Heart left ventricle (tissue), 16 donors: ENCODE measurements at places on chromosomes 5 and 9. TPM values are rescaled to one million over a fixed set of nuclear protein-coding genes. Genes with fewer than 3 reads are reported as not detected.

Gene TRIM7
- 3.6 TPM for polyA plus RNA-seq

Gene GLDC
- polyA plus RNA-seq: not detected

Gene TMEM252
- polyA plus RNA-seq: not detected

- peak; percentile 50 for DNase-seq
Measured at GRCh38 chr9:133492061-133493021, 13.4 kb upstream of the SLC2A6 start.

DNA sequence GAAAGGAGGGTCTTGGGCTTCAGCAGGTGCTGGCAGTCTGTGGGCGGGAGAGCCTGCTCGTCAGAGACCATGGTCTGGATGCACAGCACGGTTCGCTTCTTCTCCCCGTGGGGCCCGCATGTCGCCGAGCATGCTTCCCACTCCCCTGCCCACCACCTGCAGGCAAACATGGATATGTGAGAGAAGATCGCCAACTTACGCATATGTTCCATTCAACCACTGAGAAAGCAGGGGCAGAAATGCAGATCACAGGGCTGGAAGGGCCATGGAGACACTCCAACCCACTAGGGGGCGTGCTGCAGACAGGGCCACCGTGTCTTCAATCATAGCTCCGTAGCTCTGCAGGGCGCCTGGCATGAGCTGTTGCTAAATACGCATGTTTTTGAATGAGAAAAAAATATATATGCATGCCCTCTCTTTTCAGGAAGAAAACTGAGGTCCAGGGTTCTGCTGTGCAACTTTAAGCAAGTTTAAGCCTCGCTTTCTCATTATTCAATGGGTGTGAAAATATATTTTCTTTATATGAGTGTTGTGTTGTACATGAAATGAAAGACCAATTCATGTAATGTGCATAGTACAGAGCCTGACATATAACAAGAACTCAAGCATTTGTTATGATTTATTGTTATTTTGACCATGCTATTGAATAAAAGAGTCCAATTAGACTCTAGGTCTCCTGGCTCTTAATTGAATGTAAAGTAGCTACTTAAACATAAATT is 148.0 kb downstream of the TARS1 start:
- no peak for DNase-seq

- DNase-seq: no peak
Measured at GRCh38 chr9:136969150-136969549, 8.2 kb upstream of the PTGDS start.

GRCh38 chr5:1875281-1875842 is 7.4 kb downstream of the IRX4 start:
- DNase-seq: no peak

DNA sequence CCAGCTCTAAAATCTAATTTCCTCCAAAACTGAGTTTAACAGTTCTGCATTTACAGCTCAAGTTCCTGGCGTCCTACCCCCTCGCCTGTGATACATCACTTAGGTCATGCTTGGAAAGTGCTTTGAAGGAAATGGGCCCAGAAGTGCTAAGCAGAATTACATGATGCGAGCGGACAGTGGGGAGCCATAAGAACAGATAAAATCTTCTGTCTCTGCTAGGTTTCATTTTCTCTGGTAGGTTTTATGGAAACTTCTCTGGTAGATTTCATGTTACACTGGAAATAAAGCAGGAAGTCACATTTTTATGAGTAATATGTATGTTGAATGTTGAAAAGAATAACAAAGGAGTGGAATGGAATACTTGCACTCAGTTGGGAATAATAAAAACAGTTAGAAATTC is 138.3 kb downstream of the ZDHHC21 start:
- DNase-seq: no peak

GRCh38 chr9:88355166-88355565 is 33.1 kb upstream of the SPIN1 start:
- no peak for DNase-seq

GRCh38 chr5:1111727-1112289 is at the start of gene SLC12A7:
TSS of gene SLC12A7 (minus strand) at chr5:1112063. CDS start at chr5:1111991, 72 bp downstream.
- DNase-seq: peak; percentile 68

DNA sequence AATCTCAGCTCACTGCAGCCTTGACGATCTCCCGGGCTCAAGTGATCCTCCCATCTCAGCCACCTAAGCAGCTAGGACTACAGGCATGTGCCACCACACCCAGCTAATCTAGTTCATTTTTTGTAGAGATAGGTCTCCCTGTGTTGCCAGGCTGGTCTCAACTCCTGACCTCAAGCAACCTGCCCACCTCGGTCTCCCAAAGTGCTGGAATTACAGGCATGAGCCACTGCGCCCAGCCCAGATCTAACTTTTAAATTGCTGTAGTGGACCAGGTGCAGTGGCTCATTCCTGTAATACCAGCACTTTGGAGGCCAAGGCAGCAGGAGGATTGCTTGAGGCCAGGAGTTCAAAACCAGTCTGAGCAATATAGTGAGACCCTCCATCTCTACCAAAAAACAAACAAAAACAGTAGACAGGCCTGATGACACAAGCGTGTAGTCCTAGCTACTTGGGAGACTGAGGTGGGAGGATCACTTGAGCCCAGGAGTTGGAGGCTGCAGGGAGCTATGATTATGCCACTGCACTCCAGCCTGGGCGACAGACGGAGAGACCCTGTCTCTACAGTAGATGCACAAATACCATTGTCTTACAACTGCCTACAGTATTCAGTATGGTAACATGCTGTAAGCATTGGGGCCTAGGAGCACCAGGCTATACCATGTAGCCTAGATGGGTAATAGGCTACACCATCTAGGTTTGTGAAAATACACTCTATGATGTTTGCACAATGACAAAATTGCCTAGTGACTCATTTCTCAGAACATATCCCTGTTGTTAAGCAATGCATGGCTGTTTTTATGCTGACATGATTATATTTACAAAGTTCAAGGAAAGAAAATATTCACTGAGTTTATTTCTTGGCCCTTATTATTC is 1.5 kb upstream of the SIT1 start:
- DNase-seq: no peak

DNA sequence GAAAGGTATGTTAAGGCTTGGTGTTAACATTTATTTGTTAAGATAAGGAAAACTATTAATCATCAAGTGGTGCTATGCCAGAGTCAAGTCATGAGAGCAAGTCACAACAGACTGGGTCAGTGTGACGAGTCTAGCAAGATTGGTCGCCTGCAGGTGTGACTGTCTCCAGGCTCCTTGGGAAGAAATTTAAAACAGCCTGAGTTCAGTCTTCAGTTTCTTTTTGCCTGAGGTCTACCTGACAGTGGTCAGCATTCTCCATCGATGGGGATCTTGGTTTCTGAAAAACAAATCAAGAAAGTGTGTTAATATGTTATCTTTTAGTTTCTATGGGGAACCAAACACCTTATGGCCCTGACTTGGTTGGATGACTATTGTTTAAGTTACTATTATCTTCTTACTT is 56.3 kb downstream of the CETN3 start:
- no peak for DNase-seq
